ENCODE measurements at places on chromosomes 2 and 18.
A peak's percentile ranks its signal among the peaks of the same experiment; 100 is the strongest.

DNA sequence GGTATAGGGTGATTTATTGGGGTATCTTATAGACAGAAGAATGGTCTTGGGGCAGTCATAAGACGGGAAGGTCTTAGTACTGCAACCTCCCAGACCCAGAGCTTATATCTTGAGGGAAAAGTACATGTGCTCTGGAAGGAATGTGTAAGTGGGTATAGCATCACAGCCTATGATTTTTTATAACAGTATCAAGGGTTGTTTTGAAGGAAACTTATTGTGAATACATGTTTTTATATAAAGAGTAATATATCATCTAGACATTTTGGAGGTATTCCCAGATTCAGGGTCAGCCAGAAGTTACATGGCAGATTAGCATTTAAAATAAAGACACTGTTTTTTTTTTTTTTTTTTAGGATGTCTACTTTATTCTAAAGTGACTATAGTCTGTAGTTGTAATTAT lies 47.6 kb upstream of the STON1 start:
- no peak for DNase-seq

GRCh38 chr2:120619579-120619978 lies 116.1 kb upstream of the GLI2 start:
- DNase-seq, result no peak

- DNase-seq, result no peak
These were observed 284.8 kb downstream of the BCL11A start for GRCh38 chr2:60268661-60269060.

DNA sequence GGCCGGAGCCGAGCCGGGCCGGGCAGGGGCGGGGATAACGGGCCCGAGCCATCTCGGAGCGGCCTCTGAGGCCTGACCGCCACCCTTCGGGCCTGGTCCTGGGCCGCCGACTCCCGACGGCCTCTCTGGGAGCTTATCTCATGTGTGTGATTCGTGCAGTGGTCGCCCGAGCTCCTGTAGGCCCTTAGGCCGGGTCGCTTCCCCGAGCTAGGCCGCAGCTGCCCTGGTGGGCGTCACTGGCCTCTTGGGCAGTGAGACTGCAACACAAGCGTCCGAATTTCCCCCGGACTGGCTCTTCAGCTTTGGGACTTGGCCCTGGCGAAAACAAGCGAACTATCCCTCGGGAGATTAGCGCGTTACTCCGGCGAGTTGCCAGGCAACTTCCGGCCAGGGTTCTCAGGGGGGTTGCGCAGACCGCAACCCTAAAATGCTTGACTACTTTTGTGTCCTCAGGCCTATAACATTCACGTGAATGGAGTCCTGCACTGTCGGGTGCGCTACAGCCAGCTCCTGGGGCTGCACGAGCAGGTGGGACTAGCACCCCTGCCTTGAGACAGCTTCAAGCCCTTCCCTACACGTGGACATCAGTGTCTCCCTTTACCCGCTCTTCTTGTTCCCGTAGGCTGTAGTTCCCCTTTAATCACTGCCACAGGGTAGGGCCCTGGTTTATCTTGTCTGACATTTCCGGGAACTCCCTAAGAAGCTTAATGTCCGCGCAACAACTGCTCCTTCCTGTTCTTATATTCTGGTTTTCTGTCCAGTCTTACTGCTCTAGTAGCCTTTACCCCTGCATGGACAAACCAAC lies 602 bp downstream of the SNX17 start:
- DNase-seq, result peak; percentile 42

- DNase-seq, result no peak
These were observed 166.9 kb upstream of the KLF7 start for GRCh38 chr2:207332480-207333212.

- no peak for DNase-seq
These were observed 846.2 kb downstream of the SLC4A3 start for GRCh38 chr2:220473611-220474010.

DNA sequence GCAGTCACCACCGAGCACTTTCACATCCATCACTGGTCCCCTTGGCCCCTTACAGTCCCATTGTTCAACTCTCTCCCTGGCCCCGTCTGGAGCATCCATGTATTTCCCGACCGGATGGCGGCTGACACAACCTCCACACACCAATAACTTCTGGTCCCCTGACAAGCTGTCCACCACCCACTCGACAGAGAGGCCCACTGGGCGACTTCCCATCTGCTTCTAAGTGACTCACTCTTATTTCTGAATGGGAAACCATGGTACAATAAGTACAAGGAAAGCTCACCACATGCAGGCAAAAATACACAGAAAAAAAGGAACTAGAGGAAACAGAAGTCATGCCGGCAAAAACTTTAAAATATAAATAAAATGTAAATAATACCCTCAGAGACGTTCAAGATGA lies 82.9 kb upstream of the RAB12 start:
- no peak for DNase-seq

DNA sequence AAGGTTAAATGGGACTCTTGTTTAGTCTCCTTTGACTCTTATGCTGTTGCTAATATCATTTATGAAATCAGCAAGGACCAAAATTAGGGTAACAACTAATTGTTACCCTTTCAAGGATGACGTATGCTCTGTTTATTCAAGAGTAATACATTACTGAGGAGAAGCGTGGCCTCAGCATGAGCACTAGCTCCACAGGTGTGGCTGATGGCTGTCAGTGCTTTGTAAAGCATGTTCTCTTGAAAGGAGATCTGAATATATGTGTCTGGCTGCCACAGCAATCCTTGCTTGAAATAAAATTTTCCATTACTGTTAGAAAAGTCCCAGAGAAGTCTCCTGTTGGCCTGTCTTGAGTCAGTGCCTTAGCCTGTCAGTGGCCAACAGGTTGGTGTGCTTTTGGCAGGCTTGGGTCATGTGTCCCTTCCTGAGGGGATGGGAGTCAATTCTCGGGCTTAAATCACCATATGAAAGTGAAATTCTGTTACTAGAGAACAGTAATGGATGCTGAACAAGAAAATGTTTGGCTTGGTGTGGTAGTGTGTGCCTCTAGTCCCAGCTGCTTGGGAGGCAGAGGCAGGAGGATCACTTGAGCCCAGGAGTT lies 32.7 kb downstream of the ABI2 start:
- DNase-seq, result peak; percentile 18

DNA sequence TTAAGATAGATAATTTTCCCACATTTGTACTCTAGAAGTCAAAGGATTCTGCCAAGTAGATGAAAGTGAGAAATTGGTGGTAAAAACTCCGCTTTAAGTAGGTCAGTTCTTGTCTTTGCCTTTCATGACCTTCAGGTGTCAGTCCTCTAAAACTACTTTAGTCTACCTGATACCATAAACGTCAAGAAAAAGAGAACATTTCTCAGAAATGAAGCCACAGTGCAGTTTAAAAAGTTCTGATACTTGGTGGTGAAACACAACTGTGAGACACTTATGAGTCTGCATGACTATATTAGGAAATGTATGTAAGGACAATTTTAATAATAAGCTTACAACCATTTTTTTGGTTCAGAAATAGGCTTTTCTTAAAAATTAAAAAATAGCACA lies 583.3 kb downstream of the SATB2 start:
- no peak for DNase-seq

DNA sequence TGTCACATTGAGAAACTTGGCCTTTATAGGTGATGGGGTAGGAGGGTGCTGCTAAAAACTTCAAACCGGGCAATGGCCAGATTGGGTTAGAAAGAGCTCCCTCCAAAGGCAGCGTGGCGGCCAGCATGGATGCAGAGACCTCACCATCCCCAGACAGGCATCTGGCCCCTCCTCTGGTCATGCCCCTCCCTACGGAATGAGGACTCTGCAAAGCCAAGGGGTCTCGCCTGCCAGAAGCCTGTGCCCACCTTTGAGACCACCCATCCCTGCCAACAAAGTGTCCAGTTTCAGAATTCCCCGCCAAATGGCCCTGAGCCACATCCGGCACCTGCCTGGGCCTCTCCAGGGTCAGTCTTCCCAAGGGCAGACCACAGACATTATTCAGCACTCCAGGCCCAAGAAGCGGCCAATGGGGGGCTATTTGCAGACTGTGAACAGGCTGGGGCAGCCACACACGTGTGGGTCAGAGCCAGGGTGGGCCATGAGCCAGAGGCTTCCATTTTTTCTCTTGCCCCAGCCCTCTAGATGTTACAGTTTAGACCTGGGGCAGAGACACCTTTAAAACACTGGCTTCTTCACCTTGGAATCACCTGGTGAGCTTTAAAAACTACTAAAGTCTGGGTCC lies 4.2 kb upstream of the ATP6V1B1 start:
- DNase-seq, result no peak

DNA sequence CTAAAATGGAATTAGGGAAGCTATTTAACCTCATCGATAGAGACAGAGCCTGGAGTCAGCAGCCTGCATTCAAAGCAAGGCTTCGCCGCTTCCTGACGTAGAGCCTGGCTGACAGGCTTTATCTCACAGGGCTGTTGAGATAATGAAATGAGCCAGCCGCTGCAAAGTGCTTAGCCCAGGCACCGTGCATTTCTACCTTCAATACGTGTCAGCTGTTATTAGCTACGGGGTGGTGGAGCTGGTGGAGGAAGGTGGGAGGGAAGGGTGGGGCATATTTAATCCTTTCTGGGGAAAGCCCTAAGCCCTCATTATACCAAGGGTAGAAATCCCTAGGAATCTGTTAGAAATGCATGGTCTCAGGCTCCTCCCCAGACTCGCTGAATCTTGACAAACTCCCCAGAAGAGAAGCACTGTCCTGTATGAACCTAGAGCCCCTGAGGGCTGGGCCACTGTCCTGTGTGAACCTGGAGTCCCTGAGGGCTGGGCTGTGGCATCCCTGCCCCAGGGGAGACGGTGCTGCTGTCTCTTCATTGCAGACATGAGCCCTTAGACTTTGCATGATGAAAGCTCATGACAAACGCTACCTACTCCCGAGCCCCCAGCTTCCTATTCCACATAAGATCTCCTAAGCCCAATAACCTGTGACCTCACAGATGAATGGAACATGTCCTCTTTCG lies 72.4 kb downstream of the ALPK2 start:
- no peak for DNase-seq

DNA sequence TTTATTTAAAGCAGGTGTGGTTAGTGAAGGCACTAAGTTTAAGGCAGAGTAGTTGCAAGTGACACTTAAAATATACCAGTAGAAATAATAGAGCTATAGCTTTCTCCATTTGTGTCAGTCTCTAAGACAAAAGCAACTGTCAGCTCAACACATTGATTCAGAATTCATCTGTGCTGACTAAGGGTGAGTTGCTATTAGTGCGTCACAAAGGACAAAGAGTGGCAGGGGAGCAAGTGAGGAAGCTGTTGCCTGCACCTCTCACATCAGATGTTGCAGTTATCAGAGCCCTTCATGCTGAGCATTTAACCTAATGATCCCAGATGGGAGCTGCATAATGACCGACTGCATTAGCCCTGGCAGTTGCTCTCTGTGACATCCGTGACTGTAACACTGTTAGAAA lies 138.6 kb downstream of the DTNA start:
- DNase-seq, result no peak

- DNase-seq, result no peak
These were observed 47.4 kb downstream of the SLC35F5 start for GRCh38 chr2:113709022-113709421.

DNA sequence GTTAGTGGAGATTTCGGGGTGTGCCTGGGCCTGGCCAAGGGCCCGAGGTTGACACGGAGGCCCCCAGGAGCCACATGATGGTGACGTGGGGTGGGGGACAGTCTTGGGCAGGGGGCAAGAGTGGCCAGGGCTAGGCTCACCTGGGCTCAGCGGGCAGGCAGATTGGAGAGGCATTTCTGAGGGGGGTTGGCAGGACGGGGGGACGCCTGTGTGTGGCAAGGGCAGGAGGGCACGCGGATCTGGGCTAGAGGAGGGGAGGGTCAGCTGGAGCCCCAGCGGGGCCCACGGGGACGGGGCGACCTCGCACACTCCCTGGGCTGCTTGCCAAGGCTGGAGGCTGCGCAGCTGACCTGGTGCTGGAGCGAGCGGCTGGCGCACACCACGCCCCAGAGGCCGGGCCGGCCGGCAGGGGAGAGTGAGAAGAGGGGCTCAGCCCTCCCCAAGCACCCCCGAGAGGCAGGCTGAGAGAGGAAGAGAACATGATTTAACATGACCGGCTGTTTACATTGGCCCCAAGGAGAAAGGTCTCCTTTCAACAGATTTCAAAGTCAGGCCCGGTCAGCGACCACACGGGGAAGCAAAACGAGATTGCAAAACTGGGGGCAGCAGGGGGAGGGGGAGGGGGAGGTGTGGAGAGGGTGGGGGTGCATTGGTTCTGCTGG lies 38.0 kb upstream of the SNED1 start:
- DNase-seq, result no peak

DNA sequence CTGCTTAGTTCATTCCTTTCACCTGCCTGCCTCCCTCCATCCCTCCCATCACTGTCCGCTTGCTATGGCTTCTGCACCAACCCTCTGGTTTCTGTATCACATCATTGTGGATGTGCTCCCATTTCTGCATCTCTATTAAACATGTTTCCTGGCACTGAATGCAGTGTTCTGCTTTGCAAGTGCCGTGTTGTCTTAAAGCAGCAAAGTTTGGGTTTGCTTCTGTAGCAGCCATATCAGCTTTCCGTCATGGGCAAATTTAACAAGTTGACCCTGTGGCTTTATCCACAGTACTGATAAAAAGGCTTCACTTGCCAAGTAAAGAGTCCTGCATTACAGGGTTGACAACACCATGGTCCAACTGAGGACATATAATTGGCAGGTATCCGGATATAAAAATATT lies 165.5 kb downstream of the PTGR3 start:
- no peak for DNase-seq

DNA sequence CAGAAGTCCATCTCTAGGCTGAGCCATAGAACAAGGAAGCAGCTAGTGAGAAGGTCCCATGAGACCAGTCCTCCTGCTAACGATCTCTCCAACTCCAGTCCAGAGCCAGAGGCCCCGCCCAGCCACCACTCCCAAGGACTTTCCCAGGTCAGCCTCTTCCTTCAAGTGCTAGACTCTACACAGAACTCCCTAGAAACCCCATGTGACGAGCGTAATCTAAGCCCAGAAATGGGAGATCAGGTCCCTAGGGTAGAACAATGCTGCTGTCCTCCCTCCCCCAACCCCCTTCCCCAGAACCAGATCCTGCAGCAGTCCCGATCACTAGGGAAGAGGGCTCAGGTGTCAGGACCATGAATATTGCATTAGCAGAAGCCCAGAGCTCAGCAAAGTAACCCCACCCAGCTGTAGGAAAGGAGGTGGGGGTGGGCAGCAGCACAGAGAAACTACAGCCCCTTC lies 6.9 kb downstream of the DCTN1 start:
- no peak for DNase-seq

GRCh38 chr2:168632709-168633121 lies 169.7 kb upstream of the NOSTRIN start:
- DNase-seq, result no peak

DNA sequence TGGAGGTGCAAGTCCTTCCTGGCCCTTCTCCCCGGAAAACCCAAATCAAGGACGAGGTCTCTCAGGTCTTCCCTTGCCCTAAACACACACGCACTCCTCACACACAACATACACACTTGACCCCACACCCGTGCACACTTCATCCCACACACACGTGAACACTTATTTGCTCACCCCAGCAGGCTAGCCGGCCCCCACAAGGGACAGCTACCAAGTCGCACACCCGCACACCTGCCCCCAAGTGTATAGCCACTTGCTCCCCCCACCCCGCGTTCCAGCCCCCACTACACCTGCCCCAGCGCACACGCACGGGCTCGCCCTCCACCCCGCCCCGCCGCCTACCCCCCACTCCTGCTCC lies 359 bp downstream of the TGFBRAP1 start:
- DNase-seq, result no peak

- no peak for DNase-seq
These were observed 110.6 kb upstream of the SIX2 start for GRCh38 chr2:45119855-45120254.

Measured in GM10248 (cell line).